Activated T-cell treated with anti-CD3 and anti-CD28 coated beads, Interleukin-2, amount 50 U/mL, for 72 hours (primary cell): ENCODE measurements at places on chromosomes 5 and 9.

- H3K4me1 ChIP-seq: no peaks in the 10 kb centered on the region
- H3K27ac ChIP-seq: no peak overlapping the region
- no peak for DNase-seq
- H3K27me3 ChIP-seq: peaks cover 15% of the 10 kb centered on the region
- H3K4me3 ChIP-seq: no peak overlapping the region
- H3K36me3 ChIP-seq: no peaks in the 10 kb centered on the region
Measured at GRCh38 chr9:135524130-135524861, 3.1 kb downstream of the LCN1 start.

DNA sequence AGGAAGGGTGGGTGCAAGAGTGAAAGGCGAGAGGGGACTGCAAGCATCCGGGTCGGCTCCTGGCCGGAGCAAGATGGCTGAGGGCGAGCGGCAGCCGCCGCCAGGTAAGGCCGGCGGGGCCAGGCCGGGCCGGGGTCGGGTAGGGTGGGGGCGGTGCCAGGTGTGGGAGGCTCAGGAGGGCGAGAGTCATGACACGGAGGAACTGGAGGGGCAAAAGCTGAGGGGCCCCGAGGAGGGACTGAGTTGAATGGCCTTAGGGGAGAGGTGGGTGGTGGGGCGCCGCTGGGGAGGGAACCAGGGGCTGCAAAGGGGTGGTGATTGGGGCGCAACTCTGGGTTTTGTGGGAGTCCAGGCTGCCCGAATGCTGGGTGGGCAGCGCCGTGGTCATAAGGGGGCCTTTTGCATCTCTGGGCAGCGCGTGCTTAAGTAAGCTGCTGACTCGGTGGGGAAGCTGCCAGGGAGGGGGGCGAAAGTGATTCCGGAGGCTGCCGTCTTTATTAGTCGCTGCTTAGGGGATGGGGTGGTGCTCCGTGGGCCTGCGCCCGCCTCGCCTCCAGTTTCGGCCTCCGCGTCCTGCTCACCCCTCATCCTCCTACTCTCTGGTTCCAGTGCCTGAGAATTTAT, 425 bp downstream of the PTPA start:
- H3K4me1 ChIP-seq: peaks cover 41% of the 10 kb centered on the region
- H3K27me3 ChIP-seq: no peaks in the 10 kb centered on the region
- H3K27ac ChIP-seq: peak overlapping the region; percentile 90
- no peaks in the 10 kb centered on the region for H3K36me3 ChIP-seq
- peak overlapping the region; percentile 94 for H3K4me3 ChIP-seq
- peak; percentile 43 for DNase-seq

DNA sequence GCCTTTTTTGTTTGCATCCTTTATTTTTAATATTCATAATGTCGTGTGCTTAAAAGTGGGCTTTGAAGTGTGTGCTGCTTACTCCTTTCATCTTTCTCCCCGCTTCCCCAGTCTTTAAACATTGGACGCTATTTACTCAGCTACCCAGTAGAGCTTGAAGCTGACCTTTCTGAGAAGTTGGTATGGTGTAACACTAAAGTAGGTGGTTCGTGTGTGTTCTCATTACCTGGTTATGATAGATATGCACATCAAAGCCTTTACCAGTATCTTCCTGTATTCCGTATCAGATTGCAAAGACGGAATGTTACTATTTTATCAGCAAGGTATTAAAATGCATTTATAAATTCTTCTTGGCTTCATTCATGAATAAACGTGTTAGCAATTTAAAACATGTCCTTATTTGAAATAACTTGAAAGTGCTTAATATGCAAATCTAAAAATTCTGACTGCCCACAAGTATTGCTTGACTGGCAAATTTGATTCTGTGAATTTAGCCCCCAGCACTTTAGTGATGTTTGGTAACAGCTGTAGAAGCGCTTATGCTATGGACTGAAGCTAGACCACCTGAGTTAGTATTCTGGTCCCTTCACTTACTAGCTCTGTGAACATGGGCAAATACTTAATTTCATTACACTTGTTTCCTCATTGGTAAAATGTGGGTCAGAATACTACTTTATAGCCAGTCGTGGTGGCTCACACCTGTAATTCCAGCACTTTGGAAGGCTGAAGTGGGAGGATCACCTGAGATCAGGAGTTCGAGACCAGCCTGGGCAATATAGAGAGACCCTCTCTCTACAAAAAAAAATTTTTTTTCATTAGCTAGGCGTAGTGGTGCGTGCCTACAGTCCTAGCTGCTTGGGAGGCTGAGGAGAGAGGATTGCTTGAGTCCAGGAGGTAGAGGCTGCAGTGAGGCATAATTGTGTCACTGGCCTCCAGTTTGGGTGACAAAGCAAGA, 1.7 kb downstream of the RRAGA start:
- H3K27me3 ChIP-seq: no peaks in the 10 kb centered on the region
- peaks cover 40% of the 10 kb centered on the region for H3K4me1 ChIP-seq
- H3K4me3 ChIP-seq: peak overlapping the region; percentile 94
- no peak for DNase-seq
- H3K36me3 ChIP-seq: peaks cover 11% of the 10 kb centered on the region
- H3K27ac ChIP-seq: peak overlapping the region; percentile 97

- no peak overlapping the region for H3K4me3 ChIP-seq
- DNase-seq: no peak
- H3K27ac ChIP-seq: no peak overlapping the region
- no peaks in the 10 kb centered on the region for H3K36me3 ChIP-seq
Measured at GRCh38 chr5:127298036-127298429, 7.4 kb downstream of the MEGF10 start.

DNA sequence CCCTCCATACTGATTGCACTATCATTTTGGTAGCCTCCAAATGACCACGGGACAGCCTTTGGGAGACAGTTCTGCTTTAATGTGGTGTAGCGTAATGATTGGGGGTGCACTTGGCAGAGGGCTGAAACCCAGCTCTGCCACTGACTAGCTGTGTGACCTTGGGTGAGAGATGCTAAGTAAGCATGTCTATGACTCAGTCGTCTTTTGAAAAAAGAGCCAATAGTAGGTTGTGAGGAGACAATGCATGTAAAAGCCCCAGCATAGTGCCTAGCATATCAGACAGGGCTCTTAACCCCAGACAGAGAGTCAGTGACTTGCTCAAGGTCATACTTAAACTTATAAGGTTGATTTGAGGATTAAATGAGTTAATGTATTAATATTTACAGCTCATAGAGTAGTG, 18.0 kb upstream of the CXCL14 start:
- no peaks in the 10 kb centered on the region for H3K36me3 ChIP-seq
- H3K4me3 ChIP-seq: no peak overlapping the region
- no peak overlapping the region for H3K27ac ChIP-seq
- peaks cover 8% of the 10 kb centered on the region for H3K27me3 ChIP-seq
- no peaks in the 10 kb centered on the region for H3K4me1 ChIP-seq
